ENCODE measurements at places on chromosomes 6 and 20. TPM values are rescaled to one million over a fixed set of nuclear protein-coding genes. Genes with fewer than 3 reads are reported as not detected.
A peak's percentile ranks its signal among the peaks of the same experiment; 100 is the strongest.

DNA sequence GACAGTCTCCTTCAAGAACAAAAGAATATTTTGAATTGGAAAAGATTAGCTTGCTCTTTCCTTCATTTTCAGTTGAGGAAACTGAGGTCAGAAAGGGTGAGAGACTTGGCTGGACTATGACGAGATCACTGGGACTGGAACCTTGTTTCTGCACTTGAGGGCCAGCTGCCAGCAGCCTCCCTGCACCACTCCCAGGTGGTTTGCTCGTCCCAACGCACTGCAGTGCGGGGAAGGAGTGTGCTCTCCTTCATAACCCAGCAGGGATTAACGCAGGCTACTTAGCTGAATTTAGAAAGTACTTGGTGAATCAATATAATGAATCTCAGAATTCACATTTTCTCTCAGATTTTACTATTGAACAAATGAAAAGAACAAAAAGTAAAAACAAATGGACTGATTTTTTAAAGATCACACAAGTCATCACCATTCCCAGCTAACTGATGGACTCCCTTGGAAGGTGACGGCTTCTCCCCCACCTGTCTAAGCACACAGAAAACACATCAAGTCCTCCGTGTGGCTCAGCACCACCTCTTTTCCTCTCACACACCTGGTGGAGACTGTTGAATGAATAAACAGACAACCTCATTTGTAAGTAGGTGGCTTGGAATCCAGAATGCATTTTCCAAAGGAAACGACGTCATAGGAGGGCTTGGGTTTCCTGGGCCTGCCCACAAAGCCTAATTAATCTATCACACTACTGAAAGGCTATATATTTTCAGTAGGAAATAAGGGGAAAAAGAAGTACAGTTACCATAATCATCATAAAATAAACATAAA is 121.0 kb downstream of the QRSL1 start:
- DNase-seq, result no peak
- no peak overlapping the region for H3K4me3 ChIP-seq
- peaks cover 10% of the 10 kb centered on the region for H3K27me3 ChIP-seq
- peaks cover 13% of the 10 kb centered on the region for H3K4me1 ChIP-seq
- H3K36me3 ChIP-seq, result no peaks in the 10 kb centered on the region

The SLC25A27 gene
- total RNA-seq, result 5.7 TPM

GRCh38 chr6:32047855-32048766 is 9.9 kb downstream of the CYP21A2 start:
- peaks cover 9% of the 10 kb centered on the region for H3K27me3 ChIP-seq
- no peaks in the 10 kb centered on the region for H3K36me3 ChIP-seq
- peaks cover 17% of the 10 kb centered on the region for H3K4me1 ChIP-seq
- no peak for DNase-seq

The PKHD1 gene
- not detected for total RNA-seq

DNA sequence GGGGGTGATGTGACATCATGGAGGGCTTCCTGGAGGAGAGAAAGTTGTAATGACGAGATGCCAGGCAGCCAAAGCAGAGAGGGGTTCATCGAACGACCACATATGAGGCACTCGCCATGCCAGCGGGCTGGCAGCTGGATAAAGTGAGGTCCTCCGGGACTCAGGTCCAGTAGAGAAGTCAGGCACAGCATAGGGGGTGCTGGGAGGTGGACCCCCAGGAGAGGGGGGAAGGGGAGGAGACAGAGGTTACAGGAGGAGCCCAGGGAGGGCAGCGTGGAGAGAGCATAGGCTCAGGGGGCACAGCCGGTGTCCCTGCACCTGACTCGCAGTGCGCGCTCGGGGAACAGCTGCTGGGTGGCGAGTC is 174.7 kb downstream of the BMP7 start:
- peaks cover 18% of the 10 kb centered on the region for H3K27me3 ChIP-seq
- no peak overlapping the region for H3K4me3 ChIP-seq

GRCh38 chr20:57714409-57715267 is 4.8 kb upstream of the PMEPA1 start:
- no peaks in the 10 kb centered on the region for H3K27me3 ChIP-seq
- peaks cover 78% of the 10 kb centered on the region for H3K4me1 ChIP-seq
- DNase-seq, result no peak
- peak overlapping the region; percentile 85 for H3K27ac ChIP-seq

Data from chondrocyte (in vitro differentiated cells).